Stimulated activated CD4-positive, alpha-beta T cell treated with anti-CD3 and anti-CD28 coated beads, Interleukin-15, amount 100 ng/mL, for 1 hour (primary cell): ENCODE measurements at places on chromosomes 2 and 18.

GRCh38 chr2:197332641-197333040 lies 22.1 kb upstream of the ANKRD44 start:
- no peak for DNase-seq

DNA sequence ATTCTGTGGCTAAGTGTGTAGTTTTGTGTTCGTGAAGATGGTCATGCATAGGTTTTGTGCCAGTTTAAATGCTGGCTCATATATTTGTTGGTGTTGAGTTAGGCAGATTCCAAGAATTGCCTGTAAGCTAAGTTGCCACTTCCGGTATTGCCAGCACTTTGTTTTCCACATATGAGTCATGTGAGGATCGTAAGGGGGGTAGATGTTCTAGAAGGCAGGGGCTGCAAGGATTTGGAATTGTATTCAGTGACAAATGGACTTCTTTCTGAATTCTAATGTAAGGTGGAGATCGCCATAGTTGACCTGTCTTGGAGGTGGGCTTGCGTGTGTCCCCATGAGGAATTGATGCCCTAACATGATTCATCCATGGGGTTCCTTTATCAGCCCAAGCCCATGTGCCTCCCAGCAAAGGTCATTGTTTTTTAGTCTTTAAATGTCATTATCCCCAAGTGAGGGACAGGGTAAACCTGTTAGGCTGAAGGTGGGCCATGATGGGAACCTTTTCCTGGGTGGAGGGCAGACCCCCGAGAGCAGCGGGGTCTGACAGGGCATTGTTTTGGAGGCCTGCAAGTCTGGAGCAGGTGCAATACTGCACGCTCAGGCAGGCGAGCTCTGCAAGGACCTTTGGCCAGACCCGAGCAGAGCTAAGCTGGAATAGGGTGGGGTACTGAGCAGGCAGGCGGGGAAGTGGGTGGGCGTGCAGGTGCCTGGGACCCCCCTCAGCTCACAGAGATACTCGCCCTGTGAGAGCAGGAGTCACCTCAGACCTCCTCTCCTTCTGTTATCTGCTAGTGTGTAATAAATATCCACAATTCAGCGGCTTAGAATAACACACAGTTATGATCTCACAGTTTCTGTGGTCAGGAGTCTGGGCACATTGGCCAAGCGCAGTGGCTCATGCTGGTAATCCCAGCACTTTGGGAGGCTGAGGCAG lies 77.4 kb downstream of the LRRFIP1 start:
- no peak for DNase-seq

- DNase-seq = no peak
Observed at GRCh38 chr2:152782171-152782570, 63.8 kb downstream of the ARL6IP6 start.

GRCh38 chr2:98709535-98709934 lies 21.4 kb downstream of the MGAT4A start:
- no peak for DNase-seq

- DNase-seq = no peak
Observed at GRCh38 chr18:25873833-25874232, 216.6 kb downstream of the SS18 start.

DNA sequence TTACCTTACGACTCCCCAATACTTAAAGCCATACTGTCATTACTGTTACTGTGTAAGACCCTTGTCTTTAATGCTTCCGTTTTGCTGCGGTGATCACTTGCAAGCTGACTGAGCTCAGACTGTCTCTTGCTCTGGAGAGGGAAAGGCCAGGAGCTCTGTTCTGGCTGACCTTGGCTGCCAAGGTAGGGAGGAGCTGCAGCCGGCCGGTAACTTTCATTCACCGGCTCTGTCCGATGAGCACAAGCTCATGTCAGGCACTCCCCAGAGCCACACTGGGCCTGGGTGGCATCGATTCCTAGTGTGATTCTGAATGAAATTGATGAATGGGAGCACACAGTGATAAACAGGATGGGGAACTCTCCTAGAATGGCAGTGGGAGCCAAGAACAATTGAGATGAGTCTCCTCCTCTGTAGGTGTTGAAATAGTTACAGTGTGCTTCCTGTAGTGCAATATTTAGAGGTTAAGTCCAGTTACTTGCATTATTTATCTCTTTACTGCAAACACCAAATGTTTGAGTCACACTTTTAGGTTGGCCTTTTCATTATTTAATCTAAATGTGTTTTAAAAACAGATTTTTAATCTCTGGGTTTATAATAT lies 100.9 kb downstream of the ATP9B start:
- no peak for DNase-seq

GRCh38 chr2:98583816-98584618 lies 24.3 kb downstream of the COA5 start:
- no peak for DNase-seq

- no peak for DNase-seq
Observed at GRCh38 chr2:71928734-71929481, 218.8 kb downstream of the CYP26B1 start.

DNA sequence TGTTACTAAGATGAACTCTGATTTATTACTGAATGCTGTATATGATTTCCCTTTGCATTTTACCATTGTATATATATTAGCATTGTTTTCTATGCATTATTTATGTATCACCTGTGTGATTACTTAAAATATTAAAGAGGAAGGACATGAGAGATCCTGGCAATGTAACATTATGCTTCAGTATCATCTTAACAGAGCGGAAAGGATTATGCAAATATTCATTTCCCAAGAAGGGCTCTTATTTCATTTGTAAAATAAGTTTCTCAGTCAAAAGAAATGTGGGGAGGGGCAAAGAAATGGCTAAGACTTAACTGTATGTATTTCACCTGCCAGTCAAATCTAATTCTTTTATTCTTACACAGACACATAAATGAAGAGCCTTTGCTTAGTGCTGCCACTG lies 654.2 kb upstream of the PKDCC start:
- DNase-seq = no peak

DNA sequence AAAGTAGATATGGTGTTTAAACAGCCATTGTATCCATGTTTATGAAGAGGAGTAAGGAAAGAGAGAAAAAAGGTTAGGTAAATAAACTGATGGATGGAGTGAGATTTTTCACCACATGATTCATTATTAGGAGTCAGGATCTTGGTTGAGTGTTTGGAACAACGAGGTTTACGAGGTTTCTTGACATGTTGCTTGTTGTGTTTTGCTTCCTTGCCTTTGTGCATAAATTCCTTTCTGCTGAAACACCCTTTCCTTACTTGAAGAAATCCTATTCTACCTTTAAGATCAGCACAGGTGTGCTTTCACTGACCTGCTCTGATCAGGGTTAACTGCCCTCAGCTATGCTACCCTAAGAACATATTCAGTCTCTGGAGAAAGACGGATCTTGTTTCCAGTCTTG lies 66.6 kb downstream of the EFEMP1 start:
- no peak for DNase-seq

DNA sequence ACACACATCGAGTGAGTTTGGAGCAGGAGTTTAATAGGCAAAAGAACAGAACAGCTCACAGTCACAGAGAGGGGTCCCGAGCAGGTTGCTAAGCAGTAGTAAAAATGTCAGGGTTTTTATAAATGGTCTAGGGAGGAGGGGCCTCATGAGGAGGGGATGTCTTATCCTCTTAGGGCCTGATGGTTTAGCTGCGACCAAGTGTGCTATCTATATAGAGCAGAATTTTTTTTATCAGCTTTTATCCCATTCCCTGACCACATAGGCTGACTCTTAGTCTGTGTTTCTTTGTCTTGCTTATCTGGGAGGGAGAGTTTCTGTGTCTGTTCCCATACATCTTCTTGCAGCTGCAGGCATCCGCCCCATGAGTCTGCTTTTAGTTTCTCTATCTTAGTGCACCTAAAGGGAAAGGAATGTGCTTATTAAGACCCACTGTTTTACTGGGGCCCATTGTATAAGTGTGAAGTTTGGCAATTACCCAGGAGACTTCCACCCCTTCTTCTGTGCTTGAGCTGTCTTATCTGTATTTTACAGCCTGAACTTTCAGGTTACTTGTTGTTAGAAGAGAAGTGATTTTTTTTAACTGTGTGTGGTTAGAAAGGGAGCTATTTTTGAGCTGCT lies 30.4 kb upstream of the GMCL1 start:
- no peak for DNase-seq

DNA sequence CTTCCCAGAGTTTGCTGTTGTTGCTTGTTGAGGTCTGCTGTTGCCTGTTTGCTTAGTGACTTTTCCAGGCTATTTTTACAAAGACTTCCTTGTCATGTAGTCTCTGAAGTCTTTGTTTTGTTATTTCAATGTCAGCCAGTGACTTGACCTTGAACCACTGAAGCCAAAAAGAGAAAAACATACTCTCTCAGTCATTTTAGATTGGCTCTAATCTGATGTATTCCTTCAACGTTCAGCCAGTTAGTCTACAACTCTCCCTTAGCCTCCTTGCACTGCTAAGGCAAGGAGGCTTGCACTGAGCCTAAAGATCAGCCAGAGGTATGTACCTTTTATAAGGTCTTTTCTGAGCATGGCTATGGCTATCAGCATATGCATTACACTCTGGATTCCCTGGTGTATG lies 27.9 kb downstream of the KIAA1328 start:
- no peak for DNase-seq

- DNase-seq = no peak
Observed at GRCh38 chr2:124663645-124663997, 638.5 kb downstream of the CNTNAP5 start.

- DNase-seq = no peak
Observed at GRCh38 chr2:173797586-173798263, 167.4 kb downstream of the SP3 start.

- peak; percentile 3 for DNase-seq
Observed at GRCh38 chr2:106269591-106270291, 75.6 kb upstream of the UXS1 start.

DNA sequence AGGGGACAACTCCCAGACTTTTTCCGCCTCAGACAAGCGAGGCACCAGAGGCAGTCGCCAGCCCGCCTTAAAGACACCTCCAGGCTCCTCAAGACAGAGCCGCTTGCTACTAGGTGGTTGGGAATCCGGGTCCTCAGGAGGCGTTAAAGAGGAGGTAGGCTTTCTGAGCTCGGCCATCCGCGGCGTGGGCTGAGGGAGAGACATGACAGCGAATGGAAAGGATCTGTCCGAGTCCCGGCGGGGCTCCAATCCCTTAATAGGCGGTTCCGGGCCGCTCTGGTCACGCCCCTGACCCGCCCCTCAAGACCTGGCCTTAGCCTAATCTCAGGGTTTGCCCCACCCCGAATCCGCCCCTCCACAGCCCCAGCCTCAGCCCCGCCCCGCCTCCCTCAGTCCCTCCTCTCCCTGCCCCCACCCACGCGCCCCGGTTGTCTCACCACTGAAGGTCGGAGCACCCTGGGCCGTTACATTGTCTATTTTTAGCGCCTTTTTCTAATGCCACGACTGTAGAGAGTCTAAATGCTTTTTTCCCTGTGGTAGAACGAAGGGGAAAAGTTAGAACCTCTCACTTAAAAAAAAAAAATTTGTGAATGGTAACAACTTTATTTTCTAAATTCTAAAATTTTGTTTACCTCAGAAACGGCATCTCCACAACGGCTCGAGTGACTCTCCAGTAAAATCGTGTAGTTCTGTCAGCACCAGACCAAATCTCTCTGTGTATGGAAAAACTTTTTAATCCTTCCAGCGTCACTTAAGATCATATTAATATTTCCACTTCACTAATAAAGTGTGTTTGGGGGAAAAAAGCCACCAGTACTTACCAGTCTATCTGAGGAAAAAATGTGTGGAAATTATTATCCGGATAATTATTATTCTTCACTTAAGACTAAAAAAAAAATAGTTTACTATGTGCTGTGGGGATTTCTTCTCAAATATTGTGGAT lies at the start of gene RAD51AP2:
Gene RAD51AP2 (minus strand): TSS at position 229 of the 943 bp plus-strand sequence. CDS start 25 bp downstream, at position 204.
- DNase-seq = no peak

- DNase-seq = no peak
Observed at GRCh38 chr2:231391981-231392380, 3.5 kb upstream of the B3GNT7 start.

DNA sequence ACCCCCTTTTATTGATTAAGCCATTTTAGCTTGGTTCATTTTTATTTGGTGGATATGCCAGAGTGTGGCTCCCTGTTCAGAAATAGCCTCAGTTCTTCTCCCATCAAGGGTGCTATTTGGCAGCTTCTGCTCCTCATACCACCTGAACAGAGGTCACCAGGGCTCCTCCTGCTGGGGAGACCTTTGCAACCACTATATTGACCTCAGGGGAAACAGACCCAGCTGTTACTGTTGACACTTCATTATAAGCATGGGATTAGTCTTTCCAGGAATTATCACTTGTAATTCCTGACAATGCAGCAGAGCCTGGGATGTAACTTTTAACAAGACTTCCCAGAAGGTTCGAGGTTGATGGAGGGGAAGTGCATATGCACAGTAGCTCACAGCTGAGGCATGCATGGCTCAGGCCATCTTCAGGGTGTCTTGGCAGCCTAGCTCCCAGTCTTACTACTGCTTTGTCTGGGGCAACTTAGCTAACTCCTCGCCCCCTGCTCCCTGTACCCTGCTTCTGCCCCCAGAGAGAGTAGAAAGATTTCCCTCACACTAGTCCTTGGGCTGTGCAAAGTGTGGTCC lies 239.4 kb upstream of the SPRED2 start:
- DNase-seq = no peak
